NCI-H146 (cell line): ENCODE measurements at places on chromosomes 11 and 22.
A peak's percentile ranks its signal among the peaks of the same experiment; 100 is the strongest.

- DNase-seq, result no peak
Measured at GRCh38 chr11:630871-631270, 3.9 kb upstream of the SCT start.

- no peak for DNase-seq
Measured at GRCh38 chr11:70371241-70371640, 27.1 kb upstream of the CTTN start.

DNA sequence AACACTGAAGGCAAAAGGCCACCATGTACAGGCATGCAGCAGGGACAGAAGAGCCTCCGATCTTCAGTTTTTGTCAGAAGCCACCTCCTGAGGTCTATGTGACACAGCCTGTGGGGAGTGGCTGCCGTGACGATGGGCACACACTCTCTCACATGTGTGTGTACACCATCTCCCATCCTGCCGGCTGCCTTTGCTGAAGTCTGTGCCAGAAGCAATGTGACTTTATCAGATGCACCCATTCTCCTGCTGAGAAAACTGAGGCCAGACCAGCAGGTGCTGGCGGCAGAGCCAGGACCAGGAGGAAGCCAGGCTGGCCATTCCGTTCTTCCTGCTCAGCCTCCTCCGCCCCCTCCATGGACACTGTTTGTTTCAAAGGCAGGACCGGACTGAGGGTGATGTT lies 16.7 kb downstream of the SHANK2 start:
- no peak for DNase-seq

GRCh38 chr11:111045407-111045803 lies 200.1 kb upstream of the POU2AF2 start:
- DNase-seq, result no peak

DNA sequence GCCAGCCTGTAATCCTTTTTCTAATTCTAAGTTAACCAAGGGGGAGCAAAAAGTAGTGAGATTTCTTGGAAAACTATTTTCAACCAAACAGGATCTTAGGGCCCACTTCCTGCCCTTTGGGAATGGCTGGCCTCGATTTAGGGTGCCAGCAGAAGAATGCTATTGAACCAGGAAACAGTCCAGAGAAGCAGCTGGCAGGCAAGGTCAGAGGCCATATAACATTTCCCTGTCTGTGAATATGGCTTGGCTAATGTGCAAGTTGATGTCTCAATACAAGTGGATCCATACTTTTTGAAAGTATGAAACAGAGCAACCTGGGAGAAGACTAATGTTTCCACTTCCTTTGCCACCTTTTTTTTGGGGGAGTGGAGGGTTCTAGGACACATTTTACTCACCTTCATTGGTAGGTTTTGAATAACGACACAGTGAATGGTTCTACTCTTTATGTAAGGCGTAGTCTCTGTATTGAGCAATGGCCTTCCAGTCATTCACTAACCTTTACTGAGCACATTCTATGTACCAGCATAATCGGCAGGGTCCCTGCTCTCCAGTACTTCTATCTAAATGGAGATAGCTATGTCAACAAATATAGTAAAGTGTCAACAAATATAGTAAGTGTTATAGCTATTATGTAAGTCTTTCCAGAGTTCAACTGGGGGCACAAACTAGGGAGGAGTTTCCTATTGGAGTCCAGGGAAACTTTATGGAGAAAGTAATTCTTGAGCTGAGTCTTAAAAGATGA lies 34.2 kb upstream of the RRM1 start:
- DNase-seq, result no peak

DNA sequence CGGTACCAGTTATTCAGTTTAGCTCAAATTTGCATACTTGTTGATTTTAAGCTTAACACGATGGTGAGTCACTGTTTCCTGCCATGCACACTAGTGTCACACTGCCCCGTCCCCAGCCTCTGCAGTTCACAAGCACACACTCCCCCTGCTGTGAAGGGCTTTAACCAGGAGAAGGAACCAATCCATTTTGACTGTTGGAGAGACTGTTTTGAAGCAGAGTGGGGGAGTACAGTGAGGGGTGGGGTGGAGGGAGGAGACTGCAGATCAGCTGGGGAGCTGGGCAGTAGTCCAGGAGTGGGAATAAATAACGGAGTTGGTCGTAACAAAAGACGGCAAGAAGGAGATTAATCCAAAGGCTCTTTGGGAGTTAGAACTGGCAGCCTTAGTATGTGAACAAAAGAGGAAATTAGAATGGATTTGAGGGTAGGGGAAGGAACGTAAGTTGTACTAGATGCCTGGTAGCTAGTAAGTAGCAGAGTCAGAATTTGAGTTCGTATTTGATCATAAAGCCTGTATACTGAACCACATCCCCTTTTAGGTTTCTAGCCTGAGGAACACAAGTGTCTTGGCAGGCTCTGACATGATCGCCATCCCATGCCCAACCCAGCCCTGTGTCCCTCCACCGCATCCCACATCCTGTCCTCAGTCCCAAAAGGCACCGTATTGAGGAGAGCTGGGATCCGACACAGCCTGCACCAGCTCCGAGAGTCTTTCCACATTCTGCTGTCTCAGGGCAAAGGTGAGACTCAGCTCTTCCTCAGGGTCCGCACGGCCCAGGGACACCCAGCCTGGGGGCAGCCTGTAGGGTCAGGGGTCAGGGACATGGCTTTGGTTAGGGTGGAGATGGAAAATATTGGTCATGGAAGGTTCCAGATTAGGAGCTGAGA lies 862 bp downstream of the TPP1 start:
- DNase-seq, result no peak

- DNase-seq, result no peak
Measured at GRCh38 chr11:68042219-68043028, 3.6 kb downstream of the TCIRG1 start.

- no peak for DNase-seq
Measured at GRCh38 chr22:10780281-10780680, 4747.7 kb upstream of the OR11H1 start.

DNA sequence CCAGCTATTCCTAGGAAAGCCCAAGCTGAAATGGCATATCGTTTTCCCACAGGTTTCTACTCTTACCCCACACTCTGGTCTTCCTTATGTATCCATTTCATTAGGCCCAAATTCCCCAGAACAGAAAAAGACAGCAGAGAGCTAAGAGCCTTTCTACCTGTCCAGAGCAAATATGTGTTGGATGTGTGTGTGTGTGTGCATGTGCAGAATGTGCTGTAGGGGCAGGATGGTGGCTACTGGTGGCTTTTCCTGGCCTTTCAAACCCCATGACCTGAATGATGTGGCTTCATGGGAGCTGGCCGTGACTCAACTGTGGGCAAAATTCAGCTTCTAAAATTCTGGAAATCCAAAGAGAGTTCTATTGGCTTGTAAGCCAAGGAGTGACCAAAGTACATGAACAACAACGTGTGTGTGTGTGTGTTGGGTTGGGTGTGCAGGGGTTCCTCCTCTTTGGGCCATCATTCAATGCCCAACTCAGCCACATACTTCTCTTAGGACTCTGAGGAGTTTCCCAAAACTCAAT lies 421.4 kb upstream of the CADM1 start:
- DNase-seq, result no peak

DNA sequence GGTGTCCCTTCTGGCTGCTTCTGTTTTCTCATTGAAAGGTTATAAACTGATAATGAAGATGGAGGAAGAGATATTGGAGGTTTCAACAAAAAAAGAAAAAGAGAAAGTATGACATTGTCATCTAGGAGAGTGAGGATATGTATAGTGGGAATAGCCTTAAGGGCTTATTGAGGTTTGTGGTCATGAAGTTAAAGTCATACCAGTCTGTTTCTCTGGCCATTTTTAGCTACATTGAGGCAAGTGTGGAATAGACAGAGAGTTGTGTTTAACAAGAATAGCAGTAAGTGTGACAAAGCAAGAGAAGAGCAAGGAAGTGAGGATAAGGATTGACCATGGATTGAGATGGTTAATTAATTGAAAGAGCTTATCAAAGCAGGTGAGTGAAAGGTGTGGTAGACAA lies 110.4 kb downstream of the ELP4 start:
- no peak for DNase-seq

- no peak for DNase-seq
Measured at GRCh38 chr11:119445850-119446249, 22.9 kb upstream of the THY1 start.

- DNase-seq, result no peak
Measured at GRCh38 chr22:25090225-25090890, 109.3 kb upstream of the CRYBB3 start.

DNA sequence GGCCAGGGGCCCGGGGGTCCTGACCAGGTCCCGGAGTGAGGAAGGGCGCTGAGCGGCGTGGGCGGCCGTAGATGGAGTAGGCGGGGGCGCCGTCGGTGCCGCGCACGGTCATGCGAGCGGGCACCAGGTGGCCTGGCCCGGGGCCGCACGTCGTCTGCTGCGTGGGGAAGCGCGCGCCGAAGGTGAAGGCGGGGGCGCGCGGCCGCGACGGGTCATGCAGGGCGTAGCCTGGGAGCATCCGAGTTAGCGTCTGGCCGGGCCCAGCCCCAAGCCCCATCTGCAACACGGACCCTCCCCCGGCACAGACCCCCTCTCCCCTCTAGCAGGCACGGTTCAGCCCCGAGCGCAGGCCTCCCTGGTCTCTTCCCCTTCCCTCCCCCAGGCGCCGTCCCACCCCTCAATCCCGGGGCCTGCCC lies 1.7 kb upstream of the TYMP start:
- DNase-seq, result peak; percentile 8

- no peak for DNase-seq
Measured at GRCh38 chr11:8730697-8731020, 48.1 kb downstream of the RPL27A start.

DNA sequence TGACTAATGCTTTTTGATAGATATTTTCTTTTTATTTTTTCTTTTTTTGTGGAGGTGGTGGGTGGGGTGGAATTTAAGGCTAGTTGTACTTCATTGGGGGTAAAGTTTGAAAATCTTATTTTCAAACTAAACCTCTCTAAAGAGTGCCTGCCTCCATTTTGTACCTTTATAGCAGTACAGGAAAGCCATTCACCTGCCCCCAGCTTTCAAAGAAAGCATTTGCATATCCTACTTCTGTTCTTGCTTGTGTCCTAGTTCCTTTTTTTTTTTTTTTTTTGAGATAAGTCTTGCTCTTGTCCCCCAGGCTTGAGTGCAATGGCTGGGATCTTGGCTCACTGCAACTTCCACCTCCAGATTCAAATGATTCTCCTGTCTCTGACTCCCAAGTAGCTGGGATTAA lies 766.2 kb upstream of the LRRC4C start:
- DNase-seq, result no peak

DNA sequence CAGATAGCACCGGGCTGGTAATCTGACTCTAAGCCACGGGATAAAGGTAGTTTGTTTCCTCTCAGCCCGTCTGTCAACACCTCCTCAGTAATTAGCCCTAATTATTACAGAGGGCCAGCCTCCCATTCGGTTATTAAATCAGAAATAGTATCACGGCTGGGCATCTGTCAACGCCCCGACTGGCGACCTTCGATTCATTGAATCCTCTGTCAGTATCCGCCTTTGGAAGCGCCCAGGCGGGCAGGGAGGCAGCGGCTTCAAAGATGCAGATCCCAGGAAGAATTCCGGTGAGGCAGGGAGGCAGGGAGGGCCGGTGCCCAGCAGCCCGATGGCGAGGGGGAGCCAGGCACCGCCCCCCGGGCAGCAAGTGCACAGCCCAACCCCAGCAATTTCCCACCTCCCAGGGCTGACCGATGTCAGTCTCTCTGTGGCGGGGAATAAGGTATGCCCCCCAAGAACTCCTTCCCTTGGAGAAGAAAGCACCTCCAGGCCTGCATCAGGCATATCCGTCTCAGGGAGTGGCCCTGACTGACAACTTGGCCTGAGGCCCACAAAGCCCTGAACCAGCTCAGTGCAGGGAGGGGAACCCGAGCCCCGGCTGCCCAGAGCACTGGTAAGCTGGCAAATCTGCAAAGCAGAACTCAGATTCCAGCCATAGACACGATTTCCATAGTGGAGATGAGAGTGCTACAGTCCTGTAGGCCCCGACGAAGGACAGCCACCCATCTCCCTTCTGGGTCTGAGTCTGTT lies 11.4 kb downstream of the GNB1L start:
- peak; percentile 69 for DNase-seq

DNA sequence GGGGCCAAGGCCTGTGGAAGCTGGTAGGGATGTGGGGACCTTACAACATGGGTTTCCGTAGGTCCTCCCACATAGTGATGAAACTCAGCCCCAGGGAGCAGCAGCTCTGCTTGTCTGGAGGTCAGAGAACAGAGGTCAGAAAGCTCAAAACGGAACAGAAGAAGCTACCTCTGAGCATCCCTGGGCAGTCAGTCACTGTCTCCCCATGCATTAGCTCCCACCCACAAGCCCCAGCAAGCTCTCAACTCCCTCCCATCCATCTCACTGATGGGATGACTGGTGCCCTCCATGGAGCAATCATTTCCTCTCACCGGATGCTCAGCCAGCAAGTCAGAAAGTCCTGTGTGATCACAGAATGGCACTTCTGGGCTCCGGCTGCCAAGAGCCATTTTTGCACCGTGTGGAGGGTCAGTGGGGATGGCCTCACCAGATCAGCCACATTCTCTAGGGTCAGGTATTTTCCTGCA lies 1.9 kb downstream of the TPP1 start:
- no peak for DNase-seq

DNA sequence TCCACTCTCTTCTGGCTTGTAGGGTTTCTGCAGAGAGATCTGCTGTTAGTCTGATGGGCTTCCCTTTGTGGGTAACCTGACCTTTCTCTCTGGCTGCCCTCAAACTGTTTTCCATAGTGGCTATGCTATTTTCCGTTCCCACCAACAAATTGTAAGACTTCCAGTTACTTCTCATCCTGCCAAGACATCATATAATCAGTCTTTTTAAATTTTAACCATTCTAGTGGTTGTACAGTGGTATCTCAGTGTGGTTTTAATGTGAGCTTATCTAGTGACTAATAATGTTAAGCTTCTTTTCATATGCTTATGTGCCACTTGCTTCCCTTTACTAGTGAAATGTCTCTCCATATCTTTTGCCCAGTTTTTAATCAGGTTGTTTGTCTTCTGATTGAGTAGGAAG lies 13.6 kb upstream of the TRIM29 start:
- DNase-seq, result no peak

DNA sequence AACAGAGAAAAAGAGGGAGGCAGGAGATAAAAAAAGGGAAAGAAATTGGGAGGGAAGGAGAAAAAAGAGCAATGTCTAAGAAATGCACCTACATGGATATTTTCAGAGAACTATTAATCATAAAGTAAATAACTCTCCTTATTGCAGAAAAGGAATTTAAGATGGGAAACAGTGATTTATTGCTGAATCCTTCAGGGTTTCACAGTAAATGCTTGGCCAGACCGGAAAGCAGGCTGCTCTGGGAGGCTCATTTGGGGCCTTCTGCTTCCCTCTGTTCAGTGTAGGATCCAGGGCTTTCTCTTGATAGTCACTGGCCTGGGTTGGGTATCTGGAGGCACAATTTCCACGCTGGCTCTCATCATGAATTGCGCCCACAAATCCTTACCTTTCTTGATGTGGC lies 324.3 kb upstream of the SORL1-AS1 start:
- no peak for DNase-seq
